ENCODE measurements at places on chromosomes 16 and 17. TPM values are rescaled to one million over a fixed set of nuclear protein-coding genes. Genes with fewer than 3 reads are reported as not detected.

Gene MYH1
- not detected for total RNA-seq

Gene KRTAP9-4
- total RNA-seq, result not detected

- no peaks in the 10 kb centered on the region for H3K27me3 ChIP-seq
- no peak for DNase-seq
- no peak overlapping the region for H3K27ac ChIP-seq
- H3K36me3 ChIP-seq, result no peaks in the 10 kb centered on the region
Observed at GRCh38 chr16:15894571-15895374, 6.4 kb upstream of the CEP20 start.

- peaks cover 20% of the 10 kb centered on the region for H3K4me1 ChIP-seq
- no peak overlapping the region for H3K4me3 ChIP-seq
- no peaks in the 10 kb centered on the region for H3K36me3 ChIP-seq
- H3K27ac ChIP-seq, result no peak overlapping the region
- DNase-seq, result no peak
Observed at GRCh38 chr16:84925092-84925772, 86.1 kb downstream of the ZDHHC7 start.

DNA sequence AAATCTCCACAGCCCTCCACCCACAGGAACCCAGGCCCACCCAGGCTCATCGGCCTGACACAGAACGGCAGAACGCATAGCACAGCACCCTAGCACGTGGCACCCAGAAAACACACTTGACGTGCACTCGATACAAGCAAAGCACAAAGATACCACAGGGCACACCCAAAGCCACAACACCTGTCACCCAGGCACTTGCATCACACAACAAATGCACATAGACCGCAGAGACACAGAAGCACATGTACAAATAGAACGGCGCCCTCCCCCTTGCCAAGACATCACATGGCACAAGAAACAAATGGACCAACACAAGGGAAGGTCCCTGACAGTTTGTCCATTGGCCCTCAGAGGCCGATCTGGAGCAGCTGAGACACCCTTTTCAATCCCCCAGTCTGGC is 147.7 kb upstream of the WSCD1 start:
- H3K27me3 ChIP-seq, result peaks cover 4% of the 10 kb centered on the region
- no peak for DNase-seq
- H3K4me1 ChIP-seq, result no peaks in the 10 kb centered on the region
- no peak overlapping the region for H3K27ac ChIP-seq
- no peaks in the 10 kb centered on the region for H3K36me3 ChIP-seq
- no peak overlapping the region for H3K4me3 ChIP-seq

DNA sequence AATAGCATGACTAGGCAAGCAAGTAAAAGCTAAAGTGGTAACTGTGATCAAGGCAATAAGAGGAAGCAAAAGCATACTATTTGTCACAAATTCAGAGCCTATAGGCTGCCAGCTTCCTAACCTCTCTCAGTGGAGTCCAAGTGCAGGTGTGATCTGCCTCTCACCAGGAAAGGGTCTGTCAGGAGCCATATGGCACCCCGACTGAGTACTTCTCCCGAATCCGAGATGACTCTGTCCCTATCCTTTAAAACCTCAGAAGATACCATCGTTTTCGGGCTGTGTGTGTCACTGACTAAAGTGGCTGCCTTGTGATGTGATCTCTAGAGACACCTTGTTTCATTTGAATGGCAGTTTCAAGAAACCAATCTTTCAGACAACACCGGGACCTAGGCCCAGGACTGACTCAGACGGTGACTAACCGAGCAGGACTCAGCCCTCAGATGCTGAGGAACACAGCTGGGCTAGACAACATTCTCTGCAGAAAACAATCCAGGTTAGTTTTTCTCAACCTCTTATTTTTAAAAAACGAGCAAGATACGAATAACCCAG is 63.6 kb downstream of the SMG6 start:
- peak overlapping the region; percentile 90 for H3K27ac ChIP-seq
- H3K27me3 ChIP-seq, result peaks cover under 1% of the 10 kb centered on the region
- peaks cover 17% of the 10 kb centered on the region for H3K36me3 ChIP-seq
- peak; percentile 88 for DNase-seq

Gene TNK1
- total RNA-seq, result 0.89 TPM

Gene DYNLRB2
- total RNA-seq, result not detected

Gene TMED6
- not detected for total RNA-seq

DNA sequence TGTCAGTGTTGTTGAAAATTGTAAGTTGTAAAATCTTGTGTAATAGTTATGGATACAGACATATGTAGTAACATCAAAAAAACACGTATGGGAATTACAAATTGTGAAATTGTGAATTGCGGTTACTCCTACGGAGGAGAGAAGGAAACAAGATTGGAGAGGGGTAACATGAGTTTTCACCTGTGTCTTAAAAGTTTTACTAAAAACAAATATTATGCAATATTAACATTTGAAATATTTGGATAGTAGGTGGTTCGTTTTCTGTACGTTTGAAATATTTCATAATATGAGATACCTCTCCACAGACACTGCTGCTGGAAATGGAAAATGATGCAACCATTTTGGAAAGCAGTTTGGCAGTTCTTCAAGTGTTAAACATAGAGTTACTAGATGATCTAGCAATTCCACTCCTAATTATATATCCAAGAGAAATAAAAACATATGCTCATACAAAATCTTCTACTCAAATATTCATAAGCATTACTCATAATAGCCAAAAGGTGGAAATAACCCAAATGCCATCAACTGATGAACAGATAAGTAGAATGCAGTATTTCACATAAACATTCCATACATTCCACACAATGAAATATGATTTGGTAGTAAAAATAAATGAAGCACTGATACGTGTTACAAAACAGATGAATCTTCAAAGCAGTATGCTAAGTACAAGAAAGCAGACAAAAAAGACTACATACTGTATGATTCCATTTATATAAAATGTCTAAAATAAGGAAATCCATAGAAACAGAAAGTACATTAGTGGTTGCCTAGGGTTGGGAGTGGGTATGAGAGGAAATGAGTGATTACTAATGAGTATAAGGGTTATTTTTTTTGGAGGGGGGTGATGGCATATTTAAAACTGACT is 40.7 kb upstream of the ABCA10 start:
- H3K4me1 ChIP-seq, result peaks cover 19% of the 10 kb centered on the region
- peak overlapping the region; percentile 76 for H3K27ac ChIP-seq
- peak; percentile 29 for DNase-seq
- peak overlapping the region; percentile 46 for H3K4me3 ChIP-seq
- H3K27me3 ChIP-seq, result no peaks in the 10 kb centered on the region

Gene OTOA
- total RNA-seq, result 0.17 TPM

- H3K27ac ChIP-seq, result no peak overlapping the region
- H3K27me3 ChIP-seq, result no peaks in the 10 kb centered on the region
- no peak for DNase-seq
- H3K4me3 ChIP-seq, result no peak overlapping the region
Observed at GRCh38 chr17:55040611-55041010, 72.0 kb downstream of the STXBP4 start.

GRCh38 chr17:57655553-57655952 is 89.5 kb downstream of the CCDC182 start:
- no peak overlapping the region for H3K27ac ChIP-seq
- peaks cover 2% of the 10 kb centered on the region for H3K4me1 ChIP-seq
- no peak for DNase-seq
- no peaks in the 10 kb centered on the region for H3K27me3 ChIP-seq
- H3K36me3 ChIP-seq, result peaks cover 10% of the 10 kb centered on the region
- H3K4me3 ChIP-seq, result no peak overlapping the region

DNA sequence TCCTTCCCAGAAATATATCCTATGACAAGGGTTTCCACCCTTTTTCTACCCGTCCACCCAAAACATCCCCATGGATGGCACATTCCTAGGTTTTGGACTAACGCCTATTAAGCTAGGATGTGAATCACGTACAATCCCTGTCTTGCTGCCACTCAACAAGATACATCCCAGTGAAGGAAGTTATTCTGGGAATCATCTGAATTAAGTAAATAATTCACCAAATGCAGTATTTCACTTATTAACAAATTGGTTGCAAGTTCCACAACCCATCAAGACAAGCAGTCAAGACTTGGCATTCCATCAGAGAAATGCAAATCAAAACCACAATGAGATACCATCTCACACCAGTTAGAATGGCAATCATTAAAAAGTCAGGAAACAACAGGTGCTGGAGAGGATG is 32.1 kb downstream of the ASPA start:
- no peak for DNase-seq
- no peak overlapping the region for H3K27ac ChIP-seq
- H3K4me3 ChIP-seq, result no peak overlapping the region
- peaks cover 9% of the 10 kb centered on the region for H3K4me1 ChIP-seq
- no peaks in the 10 kb centered on the region for H3K36me3 ChIP-seq

Gene MRPL10
- 48.8 TPM for total RNA-seq

Gene KRTAP4-3
- not detected for total RNA-seq

DNA sequence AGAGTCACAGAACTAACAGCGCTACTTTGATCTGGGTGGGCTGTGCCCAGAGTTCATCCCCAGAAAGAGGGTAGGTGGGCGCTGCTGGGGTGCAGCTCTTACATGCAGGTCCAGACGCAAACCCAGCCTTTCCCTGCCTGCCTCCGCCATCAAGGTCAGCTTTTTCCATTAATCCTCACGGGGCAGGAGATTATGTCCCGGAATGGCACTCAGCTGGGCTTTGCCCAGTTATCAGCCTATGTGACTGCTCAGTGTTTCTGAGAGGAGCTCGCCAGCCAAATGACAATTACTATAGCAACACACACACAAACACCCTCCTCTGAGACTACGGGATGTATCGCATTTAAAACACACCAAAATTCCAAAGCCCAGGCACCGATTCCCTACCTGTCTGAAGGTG is 20.1 kb downstream of the GLYR1 start:
- peaks cover 4% of the 10 kb centered on the region for H3K4me1 ChIP-seq
- no peaks in the 10 kb centered on the region for H3K27me3 ChIP-seq
- no peak overlapping the region for H3K27ac ChIP-seq
- DNase-seq, result no peak

DNA sequence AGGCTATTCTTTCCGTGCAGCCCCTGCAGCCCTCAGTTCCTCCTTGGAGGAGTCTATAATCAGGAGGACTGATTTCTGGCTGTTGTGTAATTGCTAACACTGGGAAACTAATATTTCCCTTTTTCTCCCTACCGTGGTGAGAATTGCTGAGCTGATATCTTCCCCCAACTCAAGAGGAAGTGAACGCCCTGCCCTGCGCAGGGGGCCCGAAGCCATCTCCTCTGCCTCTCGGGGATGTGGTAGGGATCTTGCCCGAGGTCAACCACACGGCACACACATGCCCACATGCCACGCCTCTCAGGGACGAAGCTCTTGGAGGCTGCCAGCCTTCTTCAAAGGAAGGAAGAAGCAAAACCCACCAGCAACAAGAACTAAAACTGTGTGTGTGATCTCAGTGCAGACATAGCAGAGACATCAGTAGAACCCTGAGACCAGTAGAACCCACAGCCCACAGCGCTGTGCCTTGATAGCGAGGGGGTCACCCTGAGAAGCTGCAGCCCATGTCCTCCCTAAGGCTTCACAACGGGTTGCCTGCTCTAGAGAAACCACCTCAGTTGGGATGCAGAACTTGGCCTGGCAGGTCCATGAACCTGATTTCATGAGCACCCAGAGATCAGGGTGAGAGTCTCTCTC is 8.9 kb upstream of the ULK2 start:
- peaks cover 20% of the 10 kb centered on the region for H3K27me3 ChIP-seq
- no peak for DNase-seq
- no peak overlapping the region for H3K27ac ChIP-seq
- H3K4me1 ChIP-seq, result no peaks in the 10 kb centered on the region
- H3K36me3 ChIP-seq, result no peaks in the 10 kb centered on the region

GRCh38 chr17:38871247-38872015 is 1.6 kb downstream of the LASP1 start:
- peak overlapping the region; percentile 96 for H3K4me3 ChIP-seq
- peaks cover 14% of the 10 kb centered on the region for H3K27me3 ChIP-seq
- peaks cover 68% of the 10 kb centered on the region for H3K4me1 ChIP-seq
- peak; percentile 74 for DNase-seq
- H3K36me3 ChIP-seq, result peaks cover 25% of the 10 kb centered on the region

- H3K4me3 ChIP-seq, result no peak overlapping the region
- 0 out of 2 replicates have a peak, but pooled peaks cover 2% of the 10 kb centered on the region for H3K27me3 ChIP-seq
- H3K4me1 ChIP-seq, result peaks cover 67% of the 10 kb centered on the region
- H3K36me3 ChIP-seq, result no peaks in the 10 kb centered on the region
- H3K27ac ChIP-seq, result peak overlapping the region; percentile 38
Observed at GRCh38 chr16:81505011-81505661, 60.5 kb downstream of the CMIP start.

Gene MYH8
- not detected for total RNA-seq

GRCh38 chr17:9037736-9038135 is 16.4 kb downstream of the NTN1 start:
- H3K4me1 ChIP-seq, result no peaks in the 10 kb centered on the region
- no peaks in the 10 kb centered on the region for H3K27me3 ChIP-seq

Gene NCBP3
- 24.8 TPM for total RNA-seq

GRCh38 chr17:50176559-50177357 is 11.0 kb downstream of the SGCA start:
- peaks cover 73% of the 10 kb centered on the region for H3K27me3 ChIP-seq
- DNase-seq, result peak; percentile 26
- H3K4me3 ChIP-seq, result peak overlapping the region; percentile 73
- peaks cover 84% of the 10 kb centered on the region for H3K4me1 ChIP-seq
- H3K36me3 ChIP-seq, result peaks cover 38% of the 10 kb centered on the region
- H3K27ac ChIP-seq, result peak overlapping the region; percentile 100

- H3K4me3 ChIP-seq, result no peak overlapping the region
- DNase-seq, result no peak
- H3K36me3 ChIP-seq, result peaks cover 28% of the 10 kb centered on the region
- H3K27ac ChIP-seq, result no peak overlapping the region
- H3K27me3 ChIP-seq, result no peaks in the 10 kb centered on the region
- no peaks in the 10 kb centered on the region for H3K4me1 ChIP-seq
Observed at GRCh38 chr16:89779909-89780305, 36.5 kb downstream of the FANCA start.

DNA sequence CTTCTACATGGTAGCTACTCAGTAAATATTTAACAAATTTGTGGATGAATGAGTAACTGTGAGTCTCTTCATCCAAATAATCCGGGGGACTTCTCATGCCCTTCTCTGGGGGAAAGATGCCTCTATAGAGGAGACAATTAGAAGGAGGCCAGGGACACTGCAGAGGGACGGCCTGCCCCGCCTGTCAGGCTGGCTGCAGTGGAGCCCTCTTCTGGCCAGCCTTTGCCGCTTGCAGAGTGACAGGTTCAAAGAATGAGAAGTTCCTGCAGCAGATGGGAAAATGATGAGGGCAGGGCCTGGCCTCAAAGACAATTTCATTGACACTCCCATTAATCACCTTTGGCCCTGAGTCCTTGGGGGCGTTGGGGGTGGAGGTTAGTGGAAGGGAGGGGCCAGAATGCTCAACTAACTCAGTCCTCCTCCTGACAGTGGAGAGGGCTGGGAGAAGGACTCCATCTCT is 339.0 kb downstream of the MAF start:
- H3K27me3 ChIP-seq, result no peaks in the 10 kb centered on the region
- peaks cover 4% of the 10 kb centered on the region for H3K36me3 ChIP-seq
- DNase-seq, result no peak
- no peak overlapping the region for H3K4me3 ChIP-seq
- no peak overlapping the region for H3K27ac ChIP-seq
- no peaks in the 10 kb centered on the region for H3K4me1 ChIP-seq

Gene PYDC1
- total RNA-seq, result not detected

- no peaks in the 10 kb centered on the region for H3K36me3 ChIP-seq
- peaks cover 22% of the 10 kb centered on the region for H3K27me3 ChIP-seq
- no peak overlapping the region for H3K27ac ChIP-seq
- DNase-seq, result no peak
- H3K4me3 ChIP-seq, result no peak overlapping the region
- H3K4me1 ChIP-seq, result no peaks in the 10 kb centered on the region
Observed at GRCh38 chr16:1261131-1261892, 5.4 kb downstream of the TPSD1 start.

Gene CCL5
- total RNA-seq, result not detected

- H3K27ac ChIP-seq, result no peak overlapping the region
- DNase-seq, result no peak
- H3K27me3 ChIP-seq, result peaks cover 28% of the 10 kb centered on the region
- no peak overlapping the region for H3K4me3 ChIP-seq
- 0 out of 2 replicates have a peak, but pooled peaks cover under 1% of the 10 kb centered on the region for H3K4me1 ChIP-seq
Observed at GRCh38 chr16:71352963-71353460, 5.5 kb upstream of the CALB2 start.

Gene ABCC12
- not detected for total RNA-seq
